ENCODE measurements at places on chromosomes 4 and X.

GRCh38 chr4:106587558-106587957 lies 219.0 kb upstream of the GIMD1 start:
- peak; percentile 47 for DNase-seq

DNA sequence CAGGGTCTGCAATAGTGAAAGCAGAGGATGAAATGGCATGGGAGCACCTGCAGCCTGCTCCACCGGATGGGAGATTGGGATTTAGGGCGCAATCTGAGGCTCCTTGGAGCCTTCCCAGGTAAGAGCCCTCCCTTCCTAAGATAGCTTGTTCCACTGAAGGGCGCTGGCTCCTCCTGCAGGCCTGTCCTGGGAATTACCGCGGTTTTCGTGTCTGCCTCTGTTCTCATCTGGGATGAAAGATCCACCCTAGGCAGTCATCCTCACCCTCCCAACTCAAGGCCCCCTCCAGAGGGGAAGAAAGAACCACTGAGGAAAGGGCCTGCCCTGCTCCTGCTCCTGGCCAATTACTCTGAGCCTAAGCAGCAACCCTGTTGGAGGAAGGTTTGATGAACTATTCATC lies 547.5 kb downstream of the SMARCA1 start:
- peak; percentile 1 for DNase-seq

GRCh38 chrX:152899874-152900719 lies 2.2 kb downstream of the ZNF185 start:
- no peak for DNase-seq

DNA sequence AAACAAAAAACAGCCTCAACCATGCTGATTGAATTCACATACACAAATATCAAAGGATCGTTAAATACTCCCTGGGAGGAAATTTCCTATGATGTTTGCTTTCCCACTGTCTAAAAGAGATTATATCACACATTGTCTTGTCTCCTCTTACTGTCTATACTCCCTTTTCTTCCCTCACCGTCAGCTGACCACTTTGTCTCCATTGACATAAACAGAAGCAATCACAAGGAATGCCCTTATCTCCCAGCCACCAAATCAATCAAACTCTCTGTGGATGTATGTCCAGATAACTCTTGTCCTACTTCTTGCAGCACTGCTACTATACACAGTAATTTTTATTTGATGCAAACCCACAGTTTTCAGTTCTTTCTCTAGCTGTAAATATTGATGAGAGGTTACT lies 12.2 kb upstream of the NUDT9 start:
- DNase-seq = no peak

DNA sequence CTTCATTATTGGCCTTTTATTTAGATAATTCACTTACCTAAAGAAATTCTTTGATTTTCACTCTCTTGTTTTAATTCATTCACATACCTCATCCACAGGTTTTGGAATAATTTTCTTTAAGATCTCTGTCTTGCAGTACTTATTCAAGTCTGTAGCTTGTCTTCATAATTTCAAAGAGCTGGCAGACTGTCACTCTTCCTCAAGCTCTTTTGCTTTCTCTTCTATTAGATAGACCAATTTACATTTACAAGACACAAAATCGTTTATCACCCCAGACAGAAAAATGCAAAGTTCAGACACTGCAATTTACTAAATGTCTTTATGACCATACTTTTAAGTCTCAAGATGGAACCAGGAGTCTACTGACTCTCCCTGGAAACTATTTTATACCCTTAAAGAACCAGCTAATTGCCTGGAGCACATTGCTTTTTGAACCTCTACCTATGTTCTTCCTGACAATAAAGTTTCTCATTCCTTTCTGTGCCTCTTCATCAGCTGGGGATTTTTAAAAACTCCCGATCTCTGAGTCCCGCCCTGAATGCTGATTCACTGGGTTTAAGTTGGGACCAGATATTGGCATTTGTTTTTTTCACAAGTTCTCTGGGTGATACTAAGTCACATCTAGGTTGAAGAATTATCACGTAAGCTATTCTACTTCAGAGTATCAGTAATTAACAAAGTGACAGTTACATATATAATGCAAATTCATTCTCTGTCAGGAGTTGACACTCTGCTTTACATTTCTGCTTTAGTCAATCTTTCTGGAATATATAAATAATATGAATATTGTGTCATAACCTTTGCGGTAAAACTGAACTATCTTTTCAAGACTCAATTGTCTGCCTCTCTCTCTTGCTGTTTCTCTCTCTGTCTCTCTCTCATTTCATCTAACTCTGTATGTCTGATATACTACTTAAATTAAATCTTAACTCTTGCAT lies 196.4 kb downstream of the PCDH7 start:
- no peak for DNase-seq

GRCh38 chr4:14155803-14156202 lies 528.3 kb upstream of the BOD1L1 start:
- DNase-seq = no peak

DNA sequence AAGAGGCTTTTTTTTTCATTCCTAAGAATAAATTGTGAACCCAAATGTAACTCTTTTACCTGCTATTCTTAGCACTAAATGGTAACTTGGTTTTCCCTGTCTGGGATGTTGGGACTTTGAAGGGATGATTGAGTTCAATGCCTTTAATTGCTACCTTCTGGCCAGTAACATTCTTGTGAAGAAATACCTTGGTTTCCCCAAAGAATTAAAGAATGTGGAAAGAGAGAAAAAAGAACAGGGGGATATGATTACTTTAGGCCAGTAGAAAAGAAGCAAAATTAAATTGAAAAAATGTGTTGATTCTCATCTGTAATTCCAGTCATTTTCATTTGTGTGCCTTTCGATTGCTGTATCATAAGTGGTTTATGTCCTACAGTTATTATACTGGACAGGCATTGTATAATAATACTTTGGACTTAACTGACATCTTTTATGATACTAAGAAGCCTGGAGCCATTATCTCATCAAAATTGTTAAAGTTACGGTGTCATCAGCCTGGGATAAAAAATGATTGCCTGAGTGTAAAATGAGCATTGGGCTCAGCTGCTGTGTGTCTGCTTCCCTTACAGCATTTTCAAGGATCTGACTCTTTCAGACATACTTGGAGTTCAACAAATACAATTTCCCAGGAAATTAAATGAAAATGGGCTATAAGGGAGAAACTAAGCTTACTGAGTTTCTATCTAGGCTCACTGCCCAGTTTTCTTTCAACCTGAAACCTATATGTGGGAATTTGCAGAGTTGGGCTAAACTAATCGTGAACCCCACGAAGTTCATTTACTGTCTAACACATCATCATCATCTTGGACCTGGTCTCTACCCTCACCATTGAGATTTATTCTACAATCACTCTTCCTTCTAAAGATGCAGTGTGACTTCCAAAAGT lies 146.3 kb downstream of the SHROOM3 start:
- DNase-seq = peak; percentile 55

DNA sequence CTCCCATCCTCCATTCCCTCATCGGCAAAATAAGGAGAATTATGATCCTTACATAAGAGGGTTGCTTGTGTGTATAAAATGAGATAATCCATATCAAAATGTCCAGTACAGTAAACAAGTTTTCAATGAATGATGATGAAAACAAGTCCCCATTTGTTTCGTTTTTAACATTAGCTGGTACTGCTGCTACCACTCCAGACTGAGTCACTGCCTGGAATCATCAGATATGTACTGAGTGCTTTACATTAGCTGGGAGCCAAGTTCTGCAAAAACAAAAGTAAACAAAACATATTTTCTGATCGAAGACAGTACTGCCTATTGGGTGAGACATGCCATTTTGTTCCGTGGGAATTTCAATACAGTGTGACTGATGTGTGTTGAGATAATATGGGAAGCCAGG lies 123.2 kb upstream of the IGFBP7 start:
- DNase-seq = peak; percentile 75

GRCh38 chr4:40812856-40813255 lies 63.1 kb downstream of the NSUN7 start:
- no peak for DNase-seq

DNA sequence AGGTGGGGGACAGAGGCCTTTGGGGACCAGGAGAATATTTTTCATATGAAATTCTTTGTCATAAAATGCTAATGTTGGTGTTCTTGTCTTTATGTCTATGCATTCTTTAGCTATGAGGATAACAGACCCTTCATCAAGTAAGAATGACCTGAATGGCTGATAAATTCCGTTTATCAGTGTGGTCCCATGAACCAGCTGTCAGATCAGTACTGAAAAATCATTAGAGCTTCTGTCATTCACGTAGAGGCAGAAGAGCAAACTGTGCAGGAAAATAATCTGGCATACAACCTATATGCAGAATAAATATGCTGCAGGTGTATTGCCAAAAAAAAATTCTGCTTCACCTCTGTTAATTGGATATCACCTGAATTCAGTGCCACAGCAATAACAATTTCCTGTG lies 828.6 kb downstream of the ADGRL3 start:
- no peak for DNase-seq

Data from adipocyte (in vitro differentiated cells).